NCI-H1105 (cell line): ENCODE measurements at places on chromosomes 7 and 10.

DNA sequence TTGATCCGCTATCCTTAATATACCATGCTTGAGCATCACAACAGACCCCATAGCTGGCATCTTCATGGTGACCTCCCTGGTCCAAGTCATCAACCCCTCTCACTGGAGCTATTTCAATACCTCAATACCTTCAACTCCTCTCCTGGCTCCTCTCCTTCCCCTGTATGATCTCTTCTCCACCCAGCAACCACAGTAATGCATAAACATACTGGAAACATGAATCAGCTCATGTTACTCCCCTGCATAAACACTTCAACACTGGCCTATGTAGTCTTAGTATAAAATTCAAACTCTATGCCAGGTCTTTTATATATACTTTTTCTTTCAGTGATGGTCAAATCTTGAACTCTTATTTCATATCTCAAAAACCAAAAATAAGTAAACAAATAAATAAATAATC lies 31.8 kb upstream of the TMEM273 start:
- DNase-seq: no peak

GRCh38 chr7:23334482-23335056 lies 35.4 kb downstream of the MALSU1 start:
- peak; percentile 38 for DNase-seq

GRCh38 chr10:78817361-78817760 lies 251.4 kb upstream of the ZMIZ1 start:
- no peak for DNase-seq

GRCh38 chr7:26477381-26477990 lies 185.8 kb downstream of the SNX10 start:
- DNase-seq: no peak

DNA sequence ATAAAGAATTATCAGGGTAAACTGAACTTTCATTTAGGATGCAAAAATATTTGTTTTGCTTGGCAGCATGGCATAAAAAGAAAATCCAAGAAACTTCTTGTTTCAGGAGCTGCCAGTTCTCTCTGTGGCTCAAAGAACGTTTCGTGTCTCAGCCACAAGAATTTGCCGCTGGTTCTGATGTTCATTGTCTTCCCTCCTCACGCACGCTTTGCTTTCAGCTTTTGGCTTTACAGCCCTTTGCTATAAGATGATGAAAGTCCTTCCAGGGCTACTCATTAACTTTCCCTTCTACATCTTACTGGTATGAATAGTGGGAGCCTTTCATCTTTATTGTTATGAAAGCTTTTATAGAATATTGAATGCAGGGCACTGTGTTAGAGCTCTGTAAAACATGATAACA lies 124.7 kb downstream of the BICC1 start:
- no peak for DNase-seq

GRCh38 chr10:78944723-78945312 lies 123.9 kb upstream of the ZMIZ1 start:
- DNase-seq: no peak

DNA sequence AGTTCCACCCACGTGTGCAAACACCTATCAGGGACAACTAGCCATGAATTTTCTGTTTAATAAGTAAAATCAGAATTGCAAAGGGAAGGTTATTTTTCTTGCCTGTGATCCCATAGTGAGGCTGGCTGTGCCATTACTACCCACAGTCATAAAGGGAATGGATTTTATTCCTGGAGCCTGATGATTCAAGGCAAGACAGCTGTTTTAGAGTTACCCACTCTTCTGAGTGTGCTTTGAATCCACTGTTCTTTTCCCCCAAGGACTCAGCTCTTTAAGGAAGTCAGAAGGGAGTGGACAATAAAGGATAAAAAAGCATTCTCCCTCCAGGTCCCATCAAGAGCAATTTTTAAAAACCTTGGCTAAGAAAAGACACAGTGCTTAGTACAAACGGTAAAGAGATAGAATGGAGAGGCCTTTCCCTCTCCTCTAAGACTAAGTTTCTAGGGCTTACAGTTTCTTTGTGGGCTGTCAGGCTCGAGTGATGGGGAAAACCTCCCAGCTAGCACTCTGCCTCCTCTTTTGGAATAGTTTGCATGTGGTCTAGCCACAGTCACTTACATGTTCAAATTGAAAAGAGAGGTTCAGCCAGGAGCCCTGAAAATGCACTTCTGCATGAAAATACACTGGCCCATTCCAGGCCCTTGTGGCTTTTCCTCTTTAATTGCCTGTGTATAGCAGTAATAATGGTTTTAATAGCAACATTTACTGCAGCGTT lies 5.1 kb upstream of the LRRC4 start:
- DNase-seq: no peak

- DNase-seq: no peak
Observed at GRCh38 chr7:82441669-82442478, 1.7 kb downstream of the CACNA2D1 start.

DNA sequence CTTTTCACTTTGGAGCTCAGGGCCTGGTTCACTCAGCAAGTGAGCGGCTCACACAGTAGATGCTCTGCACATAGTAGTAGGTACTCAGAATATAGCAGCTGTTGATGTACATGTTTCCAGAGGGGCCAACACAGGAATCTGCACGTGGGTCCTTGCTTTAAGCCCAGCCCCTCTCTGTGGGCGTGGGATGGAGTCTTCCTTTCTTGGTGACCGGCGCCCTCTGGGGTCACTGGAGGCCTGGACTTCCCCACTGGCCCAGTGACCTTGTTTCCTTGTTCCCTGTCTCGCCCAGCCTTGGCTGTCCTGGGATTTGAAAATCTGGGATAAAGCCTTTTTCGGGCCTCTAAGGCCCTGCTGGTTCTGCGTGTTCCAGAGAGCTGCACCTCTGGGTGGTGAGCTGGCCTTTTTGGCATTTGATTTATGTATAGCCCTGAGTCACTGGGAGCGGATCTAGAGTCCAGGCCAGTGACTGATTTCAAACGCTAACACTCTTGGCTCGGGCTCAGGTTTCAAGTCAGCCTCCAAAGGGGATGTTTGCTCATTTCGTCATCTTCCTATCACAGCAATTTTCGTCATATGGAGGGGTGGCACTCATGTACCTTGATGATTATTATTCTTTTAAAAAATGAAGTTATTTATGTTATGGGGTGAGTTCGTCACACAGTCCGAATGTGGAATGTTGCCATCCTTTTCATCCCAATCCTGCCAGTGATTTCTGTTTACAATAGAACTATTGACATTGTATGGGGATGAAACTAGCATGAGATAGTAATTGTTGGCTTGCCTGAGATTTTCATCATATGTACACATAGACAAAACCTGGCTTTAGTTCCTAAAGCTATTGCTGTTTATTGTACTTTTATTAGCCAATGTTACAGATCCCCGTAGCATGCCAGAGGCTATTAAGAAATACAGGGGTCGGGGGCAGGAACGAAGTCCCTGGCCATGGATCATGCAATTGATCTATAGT lies 65.5 kb downstream of the CUX1 start:
- DNase-seq: no peak

GRCh38 chr10:96935810-96936209 lies 103.7 kb downstream of the LCOR start:
- no peak for DNase-seq
